ENCODE measurements at places on chromosomes 6 and 20. TPM values are rescaled to one million over a fixed set of nuclear protein-coding genes. Genes with fewer than 3 reads are reported as not detected.

The CST4 gene
- total RNA-seq = not detected

The HLA-A gene
- 2,388 TPM for total RNA-seq

The CFAP61 gene
- total RNA-seq = not detected

The INSM1 gene
- 0.12 TPM for total RNA-seq

The RHAG gene
- total RNA-seq = not detected

The FARS2 gene
- 26.9 TPM for total RNA-seq

The BHLHE23 gene
- total RNA-seq = not detected

The EYA2 gene
- total RNA-seq = not detected

The RSPO4 gene
- 0.25 TPM for total RNA-seq

The MUC21 gene
- total RNA-seq = not detected

The PTPRT gene
- not detected for total RNA-seq

The PTCRA gene
- 1.1 TPM for total RNA-seq

The PGBD1 gene
- 1.0 TPM for total RNA-seq

The BPIFB2 gene
- not detected for total RNA-seq

The HLA-DQA1 gene
- total RNA-seq = 20.3 TPM

The XKR7 gene
- 0.07 TPM for total RNA-seq

The GRIK2 gene
- total RNA-seq = not detected
